ENCODE measurements at places on chromosomes 13 and 19. TPM values are rescaled to one million over a fixed set of nuclear protein-coding genes. Genes with fewer than 3 reads are reported as not detected.
A peak's percentile ranks its signal among the peaks of the same experiment; 100 is the strongest.

RUBCNL gene
- total RNA-seq: 0.37 TPM

- no peaks in the 10 kb centered on the region for H3K36me3 ChIP-seq
- DNase-seq: no peak
- H3K27ac ChIP-seq: no peak overlapping the region
- no peaks in the 10 kb centered on the region for H3K4me1 ChIP-seq
Measured at GRCh38 chr13:111361046-111361872, 40.8 kb downstream of the TEX29 start.

CSNK1A1L gene
- not detected for total RNA-seq

CGB2 gene
- not detected for total RNA-seq

- H3K27ac ChIP-seq: no peak overlapping the region
- no peaks in the 10 kb centered on the region for H3K27me3 ChIP-seq
- DNase-seq: peak; percentile 39
Measured at GRCh38 chr13:112725346-112726015, 35.6 kb downstream of the ATP11A start.

ZNF560 gene
- total RNA-seq: not detected

DNA sequence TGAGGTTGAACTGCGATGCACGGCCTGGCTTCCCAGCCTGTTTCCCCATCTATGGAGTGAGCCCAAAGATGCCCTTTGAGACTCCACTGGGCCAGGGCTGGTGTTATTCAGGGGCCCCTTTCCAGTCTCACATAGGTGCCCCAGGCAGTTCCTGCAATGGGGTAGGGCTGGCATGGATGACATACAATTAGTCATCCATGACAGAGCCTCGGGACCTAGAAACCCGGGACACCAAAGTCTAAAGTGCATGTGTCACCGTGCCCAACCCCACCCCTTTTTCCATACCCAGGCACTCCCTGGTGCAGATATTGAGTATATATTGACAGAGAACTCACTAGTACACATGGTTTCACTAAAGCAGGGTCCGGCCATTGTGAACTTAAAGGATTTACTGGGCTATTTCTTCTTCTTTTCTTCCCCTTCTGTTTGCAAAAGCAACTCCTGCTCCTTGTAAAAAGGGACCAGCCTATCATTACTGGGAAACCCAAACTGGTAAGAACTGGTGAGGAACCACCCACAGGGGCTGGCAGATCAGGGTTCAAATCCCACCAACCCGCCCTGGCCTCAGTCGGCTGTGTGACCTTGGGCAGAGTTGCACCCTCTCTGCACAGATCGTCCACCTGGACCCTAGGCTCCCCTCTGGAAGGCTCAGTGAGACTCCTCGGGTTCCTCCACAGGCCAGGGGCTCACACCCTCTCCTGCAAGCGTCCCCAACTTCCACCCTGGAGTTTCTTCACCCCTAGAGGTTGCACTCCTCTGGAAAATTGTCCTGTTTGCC lies 2.7 kb downstream of the B3GNT3 start:
- DNase-seq: peak; percentile 89
- peak overlapping the region; percentile 9 for H3K27ac ChIP-seq
- H3K4me3 ChIP-seq: no peak overlapping the region
- H3K36me3 ChIP-seq: no peaks in the 10 kb centered on the region

PGLYRP1 gene
- total RNA-seq: not detected

SLC6A16 gene
- total RNA-seq: 0.39 TPM

GRCh38 chr19:8255426-8256125 lies 46.4 kb downstream of the CERS4 start:
- no peak for DNase-seq
- H3K36me3 ChIP-seq: no peaks in the 10 kb centered on the region
- no peaks in the 10 kb centered on the region for H3K4me1 ChIP-seq
- H3K4me3 ChIP-seq: no peak overlapping the region
- H3K27ac ChIP-seq: no peak overlapping the region

DNA sequence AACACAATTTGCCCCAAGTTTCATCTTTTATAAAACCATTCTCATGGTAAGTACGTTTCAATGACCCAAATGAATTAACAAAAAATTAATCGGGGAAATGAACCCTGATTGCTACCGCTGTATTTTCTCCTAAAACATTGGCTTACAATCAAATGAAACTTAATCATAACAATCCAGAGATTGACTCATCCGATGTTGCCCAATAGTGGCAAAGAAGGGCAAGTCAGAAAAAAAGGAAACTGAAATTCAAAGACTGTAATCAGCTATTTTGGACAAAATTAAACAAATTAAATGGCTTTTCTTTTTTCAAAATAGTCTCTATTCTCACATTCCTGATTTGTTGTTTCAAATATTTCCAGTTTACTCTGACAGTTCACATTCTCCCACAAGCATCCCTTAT lies 3.9 kb upstream of the ACOD1 start:
- peak; percentile 86 for DNase-seq
- peak overlapping the region; percentile 69 for H3K27ac ChIP-seq
- H3K4me1 ChIP-seq: peaks cover 23% of the 10 kb centered on the region
- H3K4me3 ChIP-seq: no peak overlapping the region

- no peaks in the 10 kb centered on the region for H3K27me3 ChIP-seq
- H3K4me1 ChIP-seq: peaks cover 64% of the 10 kb centered on the region
- H3K4me3 ChIP-seq: no peak overlapping the region
- H3K36me3 ChIP-seq: no peaks in the 10 kb centered on the region
- H3K27ac ChIP-seq: peak overlapping the region; percentile 100
- no peak for DNase-seq
Measured at GRCh38 chr13:79496188-79496587, 15.2 kb downstream of the NDFIP2 start.

LAIR1 gene
- not detected for total RNA-seq

- H3K36me3 ChIP-seq: peaks cover 84% of the 10 kb centered on the region
- H3K4me3 ChIP-seq: peak overlapping the region; percentile 41
- peak overlapping the region; percentile 49 for H3K27ac ChIP-seq
- peaks cover 66% of the 10 kb centered on the region for H3K4me1 ChIP-seq
Measured at GRCh38 chr13:40640845-40641458, 25.5 kb downstream of the FOXO1 start.

EBI3 gene
- 0.35 TPM for total RNA-seq

DNA sequence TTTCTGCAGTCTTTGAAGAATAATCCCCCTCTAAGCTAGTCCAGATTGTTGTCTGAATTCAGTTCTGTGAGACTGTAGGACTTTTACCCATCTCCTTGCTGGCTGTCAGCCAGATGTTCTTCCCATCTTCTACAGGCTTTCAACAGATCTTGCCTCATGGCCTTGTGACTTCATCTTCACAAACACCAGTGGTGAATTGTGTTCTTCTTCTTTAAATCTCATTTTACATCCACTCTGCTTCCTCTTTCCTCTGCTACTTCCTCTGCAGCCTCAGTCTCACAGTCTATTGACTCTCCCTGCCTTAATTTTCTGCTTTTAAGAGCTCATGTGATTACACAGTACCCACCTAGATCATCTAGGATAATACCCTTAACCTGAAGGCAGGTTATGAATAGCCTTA lies 859.0 kb upstream of the SLITRK1 start:
- H3K27me3 ChIP-seq: no peaks in the 10 kb centered on the region
- no peak overlapping the region for H3K27ac ChIP-seq
- H3K4me1 ChIP-seq: no peaks in the 10 kb centered on the region
- peak; percentile 4 for DNase-seq
- no peaks in the 10 kb centered on the region for H3K36me3 ChIP-seq
- no peak overlapping the region for H3K4me3 ChIP-seq

DNA sequence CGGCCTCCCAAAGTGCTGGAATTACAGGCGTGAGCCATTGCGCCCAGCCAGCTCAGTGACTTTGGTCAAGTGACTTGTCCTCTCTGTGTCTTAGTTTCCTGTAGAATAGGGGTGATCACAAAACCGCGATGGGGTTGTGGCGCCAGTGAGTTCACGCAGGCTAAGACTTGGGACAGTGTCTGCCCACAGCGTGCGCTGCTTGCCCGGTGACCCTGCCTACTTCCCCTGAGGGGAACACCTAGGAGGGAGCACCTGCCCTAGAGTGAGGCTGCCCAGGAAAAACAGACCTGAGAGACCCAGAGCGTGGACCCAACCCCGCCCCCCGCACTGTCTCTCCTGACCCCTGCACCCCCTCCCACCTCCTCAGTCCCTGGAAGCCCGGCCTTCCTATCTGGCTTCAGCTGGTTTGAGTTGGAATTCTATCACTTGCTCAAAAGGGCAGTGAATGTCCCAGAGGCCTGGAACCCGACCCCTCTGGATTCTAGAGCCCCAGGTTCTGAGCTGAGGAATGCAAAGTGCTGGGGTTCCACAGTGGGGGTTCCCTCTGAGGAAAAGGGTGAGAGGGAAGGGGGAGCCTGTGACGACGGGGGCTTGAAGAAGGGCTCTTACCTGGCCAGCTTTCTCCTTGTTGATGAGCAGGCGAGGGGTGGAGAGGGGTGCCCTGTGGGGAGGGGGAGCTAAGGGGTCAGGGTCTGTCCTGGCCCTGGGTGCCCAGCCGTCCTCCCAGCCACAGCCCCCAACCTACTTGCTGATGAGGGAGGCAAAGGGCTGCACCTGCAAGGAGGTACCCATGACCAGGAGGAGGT lies 2.2 kb upstream of the RINL start:
- H3K27ac ChIP-seq: no peak overlapping the region
- H3K4me1 ChIP-seq: peaks cover 9% of the 10 kb centered on the region
- H3K27me3 ChIP-seq: no peaks in the 10 kb centered on the region
- peaks cover 12% of the 10 kb centered on the region for H3K36me3 ChIP-seq

RINL gene
- 4.7 TPM for total RNA-seq

BSPH1 gene
- total RNA-seq: not detected

ELAVL3 gene
- 0.54 TPM for total RNA-seq

GRCh38 chr19:3471954-3472655 lies 8.2 kb downstream of the SMIM24 start:
- H3K27ac ChIP-seq: no peak overlapping the region
- H3K27me3 ChIP-seq: no peaks in the 10 kb centered on the region
- peaks cover 18% of the 10 kb centered on the region for H3K36me3 ChIP-seq
- no peak overlapping the region for H3K4me3 ChIP-seq
- peaks cover 6% of the 10 kb centered on the region for H3K4me1 ChIP-seq

CYP2A7 gene
- total RNA-seq: not detected

DNA sequence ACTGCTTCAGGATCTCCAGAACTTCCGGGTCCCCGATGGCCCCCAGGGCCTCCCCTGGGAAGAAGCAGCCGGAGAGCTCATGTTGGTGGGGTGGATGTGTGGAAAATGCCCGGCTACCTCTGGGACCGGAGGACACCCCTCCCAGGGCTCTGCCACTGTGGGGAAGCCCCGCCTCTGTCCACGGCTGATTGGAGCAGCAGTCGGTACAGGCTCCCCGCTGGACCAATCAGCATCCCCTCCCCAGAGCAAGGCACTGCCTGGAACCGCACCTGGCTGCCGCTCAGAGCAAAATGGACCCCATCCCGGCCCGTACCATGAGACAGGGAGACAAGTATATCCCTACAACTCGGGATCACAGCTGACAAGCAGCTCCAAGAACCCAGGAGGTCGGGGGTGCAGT lies 6.4 kb downstream of the DOHH start:
- no peak overlapping the region for H3K27ac ChIP-seq
- H3K27me3 ChIP-seq: no peaks in the 10 kb centered on the region
- peaks cover 7% of the 10 kb centered on the region for H3K4me1 ChIP-seq
- H3K36me3 ChIP-seq: peaks cover 38% of the 10 kb centered on the region

RGS9BP gene
- 0.69 TPM for total RNA-seq

- peaks cover 5% of the 10 kb centered on the region for H3K4me1 ChIP-seq
- no peaks in the 10 kb centered on the region for H3K36me3 ChIP-seq
- H3K4me3 ChIP-seq: no peak overlapping the region
- H3K27me3 ChIP-seq: no peaks in the 10 kb centered on the region
- no peak for DNase-seq
Measured at GRCh38 chr13:75324413-75324940, 157.5 kb downstream of the TBC1D4 start.

DNA sequence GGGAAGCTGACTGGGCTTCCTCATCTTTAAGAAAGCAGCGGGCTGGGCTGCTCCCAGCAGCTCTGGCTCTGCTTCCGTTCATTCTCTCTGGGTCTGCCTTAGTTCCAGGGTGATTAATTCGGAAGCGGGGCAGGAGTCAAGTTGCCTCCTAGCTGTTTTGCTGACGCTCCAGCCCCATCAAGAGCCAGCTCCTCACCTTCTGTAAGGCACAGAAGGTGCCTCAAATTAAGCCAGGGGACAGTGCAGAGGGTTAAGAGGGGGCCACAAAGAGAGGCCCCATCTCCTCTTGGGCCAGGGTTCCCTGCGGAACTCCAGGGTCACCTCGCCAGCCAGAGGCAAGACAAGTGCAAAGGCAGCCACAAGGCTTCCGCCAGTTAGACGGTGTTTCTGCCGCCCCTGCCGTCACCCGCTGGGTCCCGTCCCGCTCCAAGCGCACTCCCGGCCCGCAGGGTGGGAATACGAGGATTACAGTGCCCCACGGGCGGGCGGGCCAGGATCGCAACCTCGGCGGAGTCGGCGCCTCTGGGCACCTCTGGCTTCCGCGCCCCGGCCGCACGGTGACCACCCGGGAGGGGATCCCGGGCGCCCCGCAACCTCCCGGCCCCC lies 508 bp downstream of the SLC15A1 start:
- no peaks in the 10 kb centered on the region for H3K27me3 ChIP-seq
- H3K4me3 ChIP-seq: no peak overlapping the region
- H3K4me1 ChIP-seq: peaks cover 4% of the 10 kb centered on the region

TEX29 gene
- total RNA-seq: not detected

DNA sequence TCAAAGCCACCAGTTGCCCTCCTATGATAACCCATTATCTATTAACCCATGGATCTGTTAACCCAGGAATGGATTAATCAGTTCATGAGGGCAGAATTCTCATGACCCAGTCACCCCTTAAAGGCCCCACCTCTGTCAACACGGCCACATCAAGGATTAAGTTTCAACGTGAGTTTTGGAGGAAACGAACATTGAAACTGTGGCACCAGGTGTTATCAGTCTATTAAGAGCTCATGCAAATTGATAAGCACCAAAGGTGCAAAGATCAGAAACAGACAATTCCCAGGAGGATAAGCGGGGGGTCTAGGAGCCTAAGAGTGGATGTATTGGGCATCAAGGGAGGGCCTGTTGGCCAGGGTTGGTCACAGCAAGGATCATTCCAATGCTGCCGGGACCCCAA lies 19.9 kb upstream of the ELAVL1 start:
- H3K36me3 ChIP-seq: no peaks in the 10 kb centered on the region
- no peaks in the 10 kb centered on the region for H3K4me1 ChIP-seq
- no peaks in the 10 kb centered on the region for H3K27me3 ChIP-seq
- no peak overlapping the region for H3K4me3 ChIP-seq

N4BP2L2 gene
- total RNA-seq: 132 TPM

GRCh38 chr19:18663940-18664530 lies 19.4 kb upstream of the CRTC1 start:
- no peaks in the 10 kb centered on the region for H3K27me3 ChIP-seq
- no peaks in the 10 kb centered on the region for H3K4me1 ChIP-seq

HCST gene
- total RNA-seq: not detected

GRCh38 chr13:22017226-22017625 lies 346.4 kb downstream of the FGF9 start:
- no peak overlapping the region for H3K27ac ChIP-seq
- DNase-seq: no peak
- H3K4me1 ChIP-seq: peaks cover 15% of the 10 kb centered on the region
- no peaks in the 10 kb centered on the region for H3K36me3 ChIP-seq
- no peak overlapping the region for H3K4me3 ChIP-seq

- H3K36me3 ChIP-seq: no peaks in the 10 kb centered on the region
- no peaks in the 10 kb centered on the region for H3K27me3 ChIP-seq
Measured at GRCh38 chr13:73171926-73172325, 113.1 kb downstream of the KLF5 start.

- H3K4me3 ChIP-seq: no peak overlapping the region
- DNase-seq: no peak
- no peak overlapping the region for H3K27ac ChIP-seq
- H3K36me3 ChIP-seq: no peaks in the 10 kb centered on the region
- H3K27me3 ChIP-seq: peaks cover 6% of the 10 kb centered on the region
- peaks cover 15% of the 10 kb centered on the region for H3K4me1 ChIP-seq
Measured at GRCh38 chr13:31805841-31806240, 66.5 kb downstream of the RXFP2 start.
